Pulmonary artery endothelial cell (primary cell): ENCODE measurements at places on chromosomes 7 and 10.

- DNase-seq = no peak
Observed at GRCh38 chr10:103775776-103776175, 79.6 kb downstream of the SH3PXD2A start.

- no peak for DNase-seq
Observed at GRCh38 chr10:100894589-100895294, 18.0 kb upstream of the SLF2 start.

- no peak for DNase-seq
Observed at GRCh38 chr10:4316161-4316810, 509.7 kb upstream of the AKR1E2 start.

DNA sequence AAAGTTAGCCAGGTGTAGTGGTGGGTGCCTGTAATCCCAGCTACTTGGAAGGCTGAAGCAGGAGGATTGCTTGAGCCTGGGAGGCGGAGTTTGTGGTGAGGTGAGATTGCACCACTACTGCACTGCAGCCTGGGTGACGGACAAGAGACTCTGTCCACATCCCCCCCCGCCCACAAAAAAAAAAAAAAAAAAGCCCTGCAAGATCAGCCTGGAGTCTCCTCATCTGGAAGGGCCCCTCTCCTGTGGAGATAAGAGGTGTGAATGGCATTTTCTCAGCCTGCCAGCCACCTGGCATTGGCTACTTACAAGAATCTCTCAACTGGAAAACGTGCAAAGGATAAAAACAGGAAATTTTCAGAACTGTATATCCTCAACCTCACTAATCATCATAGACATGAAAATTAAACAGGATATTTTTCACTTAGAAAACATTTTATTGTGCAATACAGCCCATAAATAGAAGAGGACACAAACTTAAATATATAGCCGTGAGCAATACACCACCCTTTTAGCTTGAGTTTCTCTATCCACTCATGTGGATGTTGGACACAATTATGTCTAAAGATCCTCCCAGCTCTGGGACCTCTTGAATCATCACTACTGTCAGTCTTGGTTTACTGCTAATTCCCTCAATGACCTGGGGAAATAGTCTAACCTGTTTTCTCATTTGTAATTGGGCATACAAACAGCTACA lies 11.3 kb upstream of the TSPAN15 start:
- no peak for DNase-seq
